Endothelial cell (in vitro differentiated cells): ENCODE measurements at places on chromosomes 16 and 17. TPM values are rescaled to one million over a fixed set of nuclear protein-coding genes. Genes with fewer than 3 reads are reported as not detected.

The PRM1 gene
- not detected for total RNA-seq

The CIITA gene
- 0.13 TPM for total RNA-seq

The KRTAP1-1 gene
- not detected for total RNA-seq

The PARD6A gene
- 1.2 TPM for total RNA-seq

The NPIPB8 gene
- 0.13 TPM for total RNA-seq

The RAP1GAP2 gene
- total RNA-seq = 10.6 TPM

The TBC1D3D gene
- total RNA-seq = 0.64 TPM

The NPIPB2 gene
- 4.4 TPM for total RNA-seq

The EVPLL gene
- not detected for total RNA-seq

The DOC2B gene
- total RNA-seq = 0.33 TPM

The MYH2 gene
- 0.69 TPM for total RNA-seq

The KCNJ12 gene
- 0.56 TPM for total RNA-seq

The COTL1 gene
- total RNA-seq = 87.3 TPM

The SLFN11 gene
- 0.26 TPM for total RNA-seq

The HCRT gene
- total RNA-seq = not detected

The HSDL1 gene
- 50.2 TPM for total RNA-seq

The SCIMP gene
- not detected for total RNA-seq

The TP53TG3B gene
- not detected for total RNA-seq

The PIGQ gene
- total RNA-seq = 38.4 TPM

The LRRC59 gene
- total RNA-seq = 64.2 TPM

The SLC4A1 gene
- not detected for total RNA-seq

The TUBD1 gene
- total RNA-seq = 12.5 TPM

The CHST4 gene
- 0.13 TPM for total RNA-seq

The PPP1R1B gene
- not detected for total RNA-seq

The C1QTNF8 gene
- total RNA-seq = not detected

The FNDC8 gene
- total RNA-seq = not detected

The P2RX1 gene
- total RNA-seq = not detected

The SLC2A4 gene
- 2.2 TPM for total RNA-seq

The USP43 gene
- 0.90 TPM for total RNA-seq

The TMEM114 gene
- not detected for total RNA-seq

The TERB1 gene
- total RNA-seq = 0.10 TPM

The CNTNAP1 gene
- 8.9 TPM for total RNA-seq

The PDILT gene
- total RNA-seq = not detected

The SP2 gene
- total RNA-seq = 12.4 TPM

The MFSD11 gene
- total RNA-seq = 37.3 TPM

The C1QTNF1 gene
- total RNA-seq = 0.26 TPM

The HSF5 gene
- total RNA-seq = 0.10 TPM

The TMEM88 gene
- total RNA-seq = 13.6 TPM

The CPPED1 gene
- total RNA-seq = 11.6 TPM

The GDPD1 gene
- 3.1 TPM for total RNA-seq

The PSMD7 gene
- 82.4 TPM for total RNA-seq

The ABAT gene
- 1.6 TPM for total RNA-seq

The PRRT2 gene
- total RNA-seq = 15.0 TPM

The MPO gene
- total RNA-seq = not detected

The TBC1D3L gene
- 20.9 TPM for total RNA-seq

The ZNF469 gene
- 14.7 TPM for total RNA-seq

The ZPBP2 gene
- total RNA-seq = not detected

The PLEKHM1 gene
- 46.6 TPM for total RNA-seq

The PLA2G10 gene
- 0.28 TPM for total RNA-seq

The NTN1 gene
- 6.6 TPM for total RNA-seq

The C17orf67 gene
- total RNA-seq = 1.7 TPM

The SLC5A10 gene
- 0.08 TPM for total RNA-seq

The ADGRG1 gene
- 2.7 TPM for total RNA-seq

The GRAP gene
- total RNA-seq = 50.2 TPM

The ST6GALNAC2 gene
- total RNA-seq = 2.2 TPM

The EVI2A gene
- not detected for total RNA-seq

The PPP4C gene
- 191 TPM for total RNA-seq

The MPV17L gene
- total RNA-seq = 0.26 TPM
